ENCODE measurements at places on chromosomes 16 and 17.
A peak's percentile ranks its signal among the peaks of the same experiment; 100 is the strongest.

DNA sequence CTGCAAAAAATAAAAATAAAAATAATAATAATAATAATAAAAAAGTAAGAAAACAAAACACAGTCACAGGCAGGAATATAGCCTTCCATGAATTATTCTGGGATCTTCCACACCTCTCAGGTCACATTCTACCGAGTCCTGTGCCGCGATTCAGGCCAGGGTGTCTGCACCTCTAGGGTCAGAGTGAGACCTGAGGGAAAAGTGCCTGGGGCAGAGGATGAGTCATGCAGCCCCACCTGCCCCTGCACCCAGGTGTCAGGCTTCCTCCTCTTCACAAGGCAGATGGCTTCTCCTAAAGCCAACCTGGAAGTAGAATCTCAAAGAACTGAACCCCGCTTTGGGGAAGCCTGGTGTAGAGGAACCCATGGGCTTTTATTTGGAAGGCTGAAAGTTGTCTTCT is 283.7 kb downstream of the CPPED1 start:
- DNase-seq = no peak

GRCh38 chr16:86479419-86479818 is 30.9 kb upstream of the FOXF1 start:
- no peak for DNase-seq

DNA sequence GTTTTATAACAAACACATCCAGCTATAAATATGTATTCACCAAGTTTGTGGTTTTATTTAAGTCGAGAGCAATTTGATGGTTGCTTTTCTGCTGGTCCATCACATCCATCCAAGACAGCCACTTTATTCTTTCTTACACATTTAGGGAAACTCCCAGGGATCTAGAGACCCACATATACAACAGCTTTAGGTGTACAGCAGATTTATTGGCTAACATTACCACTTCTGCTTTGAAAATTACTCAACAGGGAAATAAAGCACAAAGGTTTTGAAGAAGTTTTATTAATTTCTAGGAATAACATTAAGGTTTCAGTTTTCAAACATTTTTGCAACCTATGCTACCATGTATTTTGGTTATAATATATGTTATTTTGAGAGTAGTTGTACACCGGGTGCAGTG is 6.9 kb downstream of the ERCC4 start:
- DNase-seq = no peak

- DNase-seq = no peak
Observed at GRCh38 chr16:88596483-88596882, 26.3 kb downstream of the ZC3H18 start.

DNA sequence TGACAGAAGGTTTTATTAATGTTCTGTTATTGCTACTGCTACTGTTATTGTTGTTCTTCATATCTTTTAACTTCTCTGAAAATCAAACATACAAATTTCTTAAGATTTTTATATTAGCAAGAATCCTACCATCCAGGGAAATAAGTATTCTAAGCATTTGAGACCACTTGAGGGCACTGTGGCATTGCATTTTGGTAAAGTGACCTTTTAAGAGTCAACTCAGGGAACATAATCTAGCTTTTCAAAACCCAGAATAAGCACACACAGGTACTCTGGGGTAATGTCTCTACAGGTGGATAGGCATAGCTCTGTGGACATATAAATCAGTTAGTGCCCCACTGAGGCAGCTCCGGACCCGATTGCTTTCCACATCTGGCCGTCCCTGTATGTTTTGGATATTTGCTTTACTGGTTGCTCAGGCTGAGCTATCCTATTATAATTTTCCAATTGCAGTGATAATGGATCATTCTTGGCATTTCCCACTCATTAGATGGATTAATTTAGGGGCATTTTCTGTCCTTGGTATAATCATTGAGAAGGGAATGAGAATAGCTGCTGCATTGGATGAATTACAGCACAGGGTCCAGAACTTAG is 1425.1 kb upstream of the CDH8 start:
- DNase-seq = no peak

GRCh38 chr16:73339821-73340220 is 291.9 kb upstream of the ZFHX3 start:
- DNase-seq = no peak

DNA sequence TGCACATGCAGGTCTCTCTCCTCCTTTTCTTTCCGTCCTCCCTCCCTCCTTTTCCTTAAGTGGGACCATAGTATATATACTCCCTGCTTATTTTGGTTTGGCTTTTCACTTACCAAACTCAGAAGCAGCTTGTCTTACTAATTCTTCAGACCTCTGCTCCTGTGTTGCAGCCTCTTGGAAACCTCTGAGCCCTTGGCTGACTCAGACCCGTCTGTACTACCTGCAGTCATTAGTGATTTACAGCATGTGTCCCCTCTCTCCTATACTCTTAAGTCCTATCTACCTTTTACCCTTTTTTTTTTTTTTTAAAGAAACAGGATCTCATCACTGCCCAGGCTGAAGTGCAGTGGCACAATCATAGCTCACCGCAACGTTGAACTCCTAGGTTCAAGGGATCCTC is 207.0 kb downstream of the STX8 start:
- DNase-seq = no peak

DNA sequence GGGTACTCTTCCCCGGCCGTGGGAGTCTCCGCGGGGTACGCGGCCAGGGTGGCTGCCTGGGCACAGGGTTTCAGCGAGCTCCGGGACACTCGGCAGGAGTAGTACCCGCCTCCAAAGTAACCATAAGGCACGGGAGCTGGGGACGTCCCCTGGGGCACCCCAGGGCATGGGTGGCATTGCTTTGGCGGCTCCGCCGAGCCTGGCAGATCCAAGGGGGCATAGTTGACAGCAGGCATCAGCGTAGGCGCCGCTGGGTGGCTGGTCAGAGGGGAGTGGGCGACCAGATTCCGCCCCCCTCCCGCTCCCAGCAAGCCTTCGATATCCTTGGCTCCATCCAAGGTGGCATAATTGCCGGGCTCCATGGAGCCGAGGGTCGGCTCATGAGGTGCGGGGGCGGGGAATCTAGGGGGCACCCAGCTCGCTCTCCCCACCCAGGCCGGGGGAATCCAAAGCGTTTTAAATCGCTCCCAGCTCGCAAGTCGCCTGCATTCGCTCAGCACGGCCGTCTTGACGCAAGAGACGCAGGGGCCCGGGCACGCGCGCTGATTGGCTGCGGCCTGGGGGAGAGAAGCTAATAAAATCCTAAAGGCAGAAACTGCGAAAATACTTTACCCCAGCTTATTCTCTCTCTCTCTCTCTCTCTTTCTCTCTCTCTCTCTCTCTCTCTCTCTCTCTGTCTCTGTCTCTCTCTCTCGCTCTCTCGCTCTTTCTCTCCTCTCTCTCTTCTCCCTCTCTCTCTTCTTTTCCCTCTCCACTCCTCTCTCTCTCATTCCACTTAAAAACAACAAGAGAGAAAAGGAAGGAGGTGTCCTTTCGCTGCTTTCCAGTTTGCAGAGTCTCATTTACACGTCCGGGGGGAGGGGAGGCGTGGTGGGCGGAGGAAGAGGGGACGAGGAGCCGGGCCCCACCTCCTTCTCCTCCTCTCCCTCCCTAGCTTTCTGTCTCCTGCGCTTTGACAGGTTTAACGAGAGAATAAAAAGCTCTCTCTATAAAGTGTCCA is at the start of gene HOXB13:
Gene HOXB13, minus strand, starts transcription at position 519 of the 1,000 bp plus-strand sequence. Its CDS starts 157 bp downstream, at position 362.
- peak; percentile 41 for DNase-seq

- DNase-seq = no peak
Observed at GRCh38 chr17:28404812-28405570, 1.0 kb downstream of the SLC46A1 start.

- no peak for DNase-seq
Observed at GRCh38 chr16:782766-783403, 5.3 kb downstream of the RPUSD1 start.

DNA sequence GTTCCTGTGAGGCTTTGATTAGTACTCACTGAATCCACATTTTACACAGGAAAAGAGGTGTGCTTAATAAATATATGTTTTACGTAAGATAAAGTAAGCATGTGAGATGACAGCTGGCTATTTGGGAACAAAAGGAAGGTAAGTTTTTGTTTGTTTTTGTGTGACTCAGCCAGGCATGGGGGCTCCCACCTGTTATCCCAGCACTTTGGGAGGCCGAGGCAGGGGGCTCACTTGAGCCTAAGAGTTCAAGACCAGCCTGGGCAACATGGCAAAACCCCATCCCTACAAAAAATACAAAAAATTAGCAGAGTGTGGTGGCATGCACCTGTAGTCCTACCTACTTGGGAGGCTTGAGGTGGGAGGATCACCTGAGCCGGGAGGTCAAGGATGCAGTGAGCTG is 17.9 kb downstream of the GPR142 start:
- DNase-seq = no peak

DNA sequence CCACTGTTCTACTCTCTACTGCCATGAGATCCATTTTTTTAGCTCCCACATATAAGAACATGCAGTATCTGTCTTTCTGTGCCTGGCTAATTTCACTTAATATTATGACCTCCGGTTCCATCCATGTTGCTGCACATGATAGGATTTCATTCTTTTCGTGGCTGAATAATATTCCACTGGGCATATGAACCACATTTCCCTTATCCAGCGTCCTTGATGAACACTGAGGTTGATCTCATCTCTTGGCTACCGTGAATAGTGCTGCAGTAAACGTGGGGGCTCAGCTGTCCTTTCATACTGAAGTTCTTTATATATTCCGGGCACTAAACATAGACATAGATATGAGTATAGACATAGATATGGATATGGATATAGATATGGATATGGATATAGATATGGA is 109.3 kb upstream of the TNRC6C start:
- DNase-seq = no peak

DNA sequence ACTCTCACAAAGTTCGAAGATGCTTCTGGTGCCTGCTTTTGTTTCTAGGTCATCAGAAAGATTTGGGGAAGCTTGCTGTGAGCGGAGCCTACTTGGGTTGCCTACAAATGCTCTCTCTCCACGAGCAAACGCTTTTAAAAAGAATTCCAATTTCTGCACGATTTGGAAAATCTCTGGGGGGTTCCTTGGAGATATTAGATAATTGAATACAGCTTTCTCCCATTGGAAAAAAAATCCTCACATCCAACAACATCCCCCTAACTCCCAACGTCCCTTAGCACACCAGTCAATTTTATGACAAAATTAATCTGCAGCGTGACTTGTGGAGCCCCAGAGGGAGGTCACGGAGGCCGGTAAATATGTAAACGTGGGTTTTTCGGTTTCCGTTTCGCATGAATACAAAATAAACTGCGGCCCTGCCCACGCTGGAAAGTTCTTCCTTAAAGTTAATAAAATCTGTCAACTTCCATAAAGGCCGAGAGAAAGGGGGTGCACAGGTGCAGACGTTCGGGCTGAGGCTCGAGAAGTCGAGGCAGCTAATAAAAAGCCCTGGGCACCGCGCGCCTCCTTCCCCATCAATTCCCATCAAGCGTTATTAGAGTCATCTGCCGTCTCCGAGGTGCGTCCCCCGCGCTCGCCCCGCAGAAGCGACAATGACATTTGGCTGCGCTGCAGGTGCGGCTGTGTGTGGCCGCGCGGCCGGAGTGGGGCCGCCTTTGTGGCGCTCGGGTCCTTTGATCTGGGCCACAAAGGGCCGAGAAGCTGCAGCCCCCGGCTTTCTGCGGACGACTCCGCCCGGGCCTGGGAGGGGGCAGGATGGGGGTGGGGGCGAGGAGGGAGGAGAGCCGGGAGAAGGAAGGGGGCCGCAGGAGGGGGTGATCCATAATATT is 37.6 kb downstream of the SALL1 start:
- DNase-seq = no peak

DNA sequence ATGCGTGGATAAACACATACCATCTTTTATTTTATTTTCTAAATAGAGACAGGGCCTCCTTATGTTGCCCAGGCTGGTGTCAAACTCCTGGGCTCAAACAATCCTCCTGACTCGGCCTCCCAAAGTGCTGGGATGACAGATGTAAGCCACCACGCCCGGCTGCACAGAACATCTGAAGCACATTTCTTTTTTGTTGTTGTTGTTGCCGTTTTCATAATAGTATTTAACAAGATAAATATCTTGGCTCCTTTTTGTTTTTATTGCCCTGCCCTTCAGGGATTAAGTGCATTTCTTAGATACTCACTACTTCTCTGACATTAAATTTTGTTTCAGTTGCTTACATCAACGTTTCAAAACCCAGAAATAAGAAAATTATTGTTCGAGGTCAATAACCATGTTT is 37.4 kb downstream of the ANKRD11 start:
- no peak for DNase-seq

DNA sequence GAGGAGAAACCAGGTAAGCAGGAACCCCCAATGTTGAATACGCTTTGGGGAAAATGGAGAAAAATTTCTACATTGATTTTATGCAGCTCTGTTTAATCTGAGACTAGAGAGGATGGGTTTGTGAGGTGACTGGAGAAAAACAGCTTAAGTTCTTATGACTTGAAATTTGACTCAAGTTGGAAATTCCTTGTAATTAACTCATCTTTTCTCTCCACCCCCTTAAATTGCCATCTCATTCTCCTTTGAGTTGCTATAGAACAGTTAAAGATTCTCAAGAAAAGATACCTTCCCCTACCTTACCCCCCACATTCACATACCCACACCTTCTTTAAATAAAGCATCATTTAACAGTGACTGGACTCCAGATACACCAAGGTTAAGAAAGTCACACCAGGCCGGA is 24.2 kb downstream of the ZNRF1 start:
- no peak for DNase-seq

DNA sequence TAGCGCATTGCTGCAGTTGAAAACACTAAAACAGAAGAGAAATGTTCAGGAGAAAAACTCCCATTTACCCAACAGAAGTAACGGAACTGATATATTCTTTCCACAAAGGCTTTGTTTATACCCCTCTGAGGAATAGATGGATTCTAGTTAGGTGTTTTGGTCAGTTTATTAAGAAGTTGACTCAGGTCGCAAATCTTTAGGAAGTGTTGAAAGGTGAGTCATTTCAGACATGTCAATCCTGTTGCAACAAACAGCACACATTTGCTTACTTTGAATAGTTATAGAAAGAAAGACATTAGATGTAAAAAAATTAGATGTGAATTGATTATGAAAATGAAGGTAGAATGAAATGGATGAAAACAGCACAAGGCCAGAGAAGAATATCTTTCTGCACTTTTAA is 941.0 kb downstream of the KCNJ2 start:
- DNase-seq = no peak

- no peak for DNase-seq
Observed at GRCh38 chr16:77937473-77938149, 84.7 kb upstream of the CLEC3A start.

- no peak for DNase-seq
Observed at GRCh38 chr17:4598776-4599504, 14.6 kb downstream of the SMTNL2 start.

DNA sequence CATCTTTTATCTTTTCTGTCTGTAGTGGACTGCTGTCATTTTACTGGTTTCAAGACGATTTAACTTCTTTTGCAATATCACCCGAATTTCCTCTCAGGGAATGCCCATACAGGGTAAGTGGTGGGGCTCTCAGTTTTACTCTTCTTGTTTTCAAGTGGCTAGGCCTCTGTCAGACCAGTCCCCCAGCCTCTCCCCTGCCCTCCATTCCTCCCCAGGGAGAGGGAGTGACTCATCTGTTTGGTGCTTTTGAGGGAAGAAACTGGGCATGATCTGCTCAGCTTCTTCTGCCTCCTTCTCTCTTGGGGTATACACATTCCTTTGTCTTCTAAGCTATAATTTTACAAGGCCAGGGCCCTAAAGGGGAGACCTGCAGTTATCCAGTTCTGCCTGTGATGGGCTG is 332.0 kb downstream of the CBLN1 start:
- DNase-seq = no peak

GRCh38 chr16:54444851-54445458 is 158.4 kb upstream of the IRX3 start:
- DNase-seq = no peak

Data from SW 1271 (cell line).